HFFc6 (cell line): ENCODE measurements at places on chromosomes 2 and 18.
A peak's percentile ranks its signal among the peaks of the same experiment; 100 is the strongest.

GRCh38 chr2:202127687-202128331 is 54.8 kb downstream of the KIAA2012 start:
- DNase-seq = no peak

DNA sequence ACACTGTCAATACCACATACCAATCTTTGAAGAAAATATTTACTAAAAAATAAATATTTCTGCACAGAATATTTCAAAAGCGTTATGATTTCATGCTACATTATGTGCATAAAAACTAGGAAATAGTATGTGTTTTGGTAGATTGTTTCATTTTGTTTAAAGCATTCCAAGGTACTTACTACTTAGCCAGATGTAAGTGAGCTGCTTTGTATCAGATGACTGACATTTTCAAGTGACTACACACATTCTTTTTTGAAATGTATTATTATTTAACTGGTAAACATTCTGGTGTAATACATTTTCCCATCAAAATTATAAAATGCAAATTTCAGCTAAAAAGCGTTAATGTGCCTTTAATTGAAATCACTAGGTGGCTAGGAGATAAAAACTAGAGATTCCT is 21.5 kb downstream of the GCA start:
- no peak for DNase-seq

GRCh38 chr18:34873986-34874580 is 164.0 kb downstream of the DTNA start:
- DNase-seq = no peak

GRCh38 chr2:230512955-230513748 is 97.2 kb downstream of the SP100 start:
- no peak for DNase-seq

DNA sequence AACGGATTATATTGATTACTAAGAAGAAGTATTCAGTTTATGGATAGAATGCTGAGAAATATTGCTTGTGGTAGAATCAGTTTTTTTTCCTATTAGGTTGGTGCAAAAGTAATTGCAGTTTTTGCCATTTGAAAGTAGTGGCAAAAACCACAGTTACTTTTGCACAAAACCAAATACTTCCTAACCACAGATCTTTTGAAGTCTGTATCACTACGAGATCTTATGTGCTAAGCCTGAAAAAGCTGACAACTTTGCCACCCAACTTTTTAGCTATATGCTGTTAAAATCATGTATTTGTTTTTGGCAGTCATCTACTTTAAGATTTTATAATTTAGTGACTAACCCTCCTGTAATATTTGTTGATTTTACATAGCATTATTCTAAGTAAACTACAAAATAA is 24.6 kb downstream of the DNAJC10 start:
- no peak for DNase-seq

DNA sequence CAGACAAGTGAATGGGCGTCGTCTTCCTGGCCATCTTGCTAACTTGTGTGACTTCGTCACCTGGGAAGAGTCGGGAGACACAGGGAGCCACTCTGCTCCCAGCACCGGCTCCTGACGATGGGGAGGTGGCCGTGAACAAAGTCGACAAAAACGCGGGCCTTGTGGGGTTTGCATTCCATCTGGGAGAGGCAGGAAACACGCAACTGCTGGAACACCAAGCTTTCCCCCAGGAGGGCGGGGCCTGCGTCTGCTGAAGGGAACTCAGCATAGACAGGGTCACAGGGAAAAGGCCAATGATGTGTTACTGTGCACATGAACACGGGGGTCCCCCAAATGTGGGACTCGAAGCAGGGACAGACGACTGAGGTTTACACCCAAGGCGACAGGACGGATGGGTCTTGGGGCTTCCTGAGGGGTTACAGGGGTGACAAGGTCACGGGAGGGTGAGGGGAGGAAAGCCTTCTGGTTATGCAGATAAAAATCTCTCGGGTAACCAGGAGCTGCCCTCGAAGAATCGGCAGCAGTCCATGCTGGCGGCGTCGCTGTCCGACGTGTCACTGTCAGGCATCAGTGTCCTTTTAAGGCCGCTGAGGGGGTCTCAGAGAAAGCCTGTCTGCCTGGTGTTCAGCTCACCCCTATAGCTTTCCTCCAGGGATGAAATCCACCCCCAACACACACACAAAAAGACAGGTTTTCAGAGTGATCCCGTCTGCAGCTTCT is 28.2 kb upstream of the PRLH start:
- DNase-seq = no peak

- no peak for DNase-seq
Measured at GRCh38 chr2:45777996-45778719, 126.7 kb downstream of the PRKCE start.

- no peak for DNase-seq
Measured at GRCh38 chr2:144642131-144642530, 122.2 kb upstream of the ZEB2 start.

GRCh38 chr2:192053921-192054320 is 140.8 kb downstream of the TMEFF2 start:
- no peak for DNase-seq

DNA sequence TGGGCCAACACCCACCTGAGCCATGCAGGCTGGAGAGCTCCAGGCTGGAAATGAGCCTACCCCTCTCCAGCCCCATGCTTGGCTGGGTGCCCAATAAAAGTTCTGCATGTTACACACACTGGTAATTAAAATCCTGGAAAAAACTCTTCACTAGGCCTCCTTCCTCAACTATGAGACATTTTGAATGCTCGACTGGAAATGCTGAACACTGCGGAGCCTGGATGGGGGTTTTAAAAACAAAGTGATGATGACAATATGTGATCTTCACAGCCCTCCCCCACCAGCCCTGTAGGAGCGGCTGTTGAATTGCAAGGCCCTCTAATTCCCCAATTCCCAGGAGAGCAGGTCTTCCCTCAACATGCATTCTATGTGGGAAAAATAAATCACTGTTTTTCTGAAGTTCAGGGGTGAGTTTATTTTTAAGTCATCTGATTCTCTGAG is 179.2 kb downstream of the TTC32 start:
- DNase-seq = no peak

- no peak for DNase-seq
Measured at GRCh38 chr2:143296089-143296488, 166.9 kb downstream of the ARHGAP15 start.

DNA sequence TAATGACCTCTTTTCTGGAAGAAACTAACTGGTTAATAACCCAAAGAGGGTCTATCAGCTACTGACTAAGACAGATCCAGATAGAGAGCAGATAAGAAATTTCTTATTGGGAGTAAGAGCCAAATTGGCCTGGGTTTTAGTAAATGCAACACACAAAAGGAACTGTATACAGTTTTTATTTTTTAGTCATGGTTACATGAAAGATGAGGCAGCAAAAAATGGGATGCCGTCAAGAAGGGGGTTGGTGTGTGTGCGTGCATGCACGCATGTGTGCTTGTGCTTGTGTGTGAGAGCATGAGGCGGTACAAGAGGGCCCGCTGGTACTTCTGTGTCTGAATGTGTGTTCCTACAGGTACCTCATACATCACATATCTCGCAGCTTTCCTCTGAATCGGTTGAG is 466.2 kb upstream of the HNRNPA3 start:
- DNase-seq = no peak

GRCh38 chr18:55106906-55107305 is 147.6 kb upstream of the CCDC68 start:
- no peak for DNase-seq

GRCh38 chr2:235523021-235523420 is 29.2 kb downstream of the AGAP1 start:
- no peak for DNase-seq

DNA sequence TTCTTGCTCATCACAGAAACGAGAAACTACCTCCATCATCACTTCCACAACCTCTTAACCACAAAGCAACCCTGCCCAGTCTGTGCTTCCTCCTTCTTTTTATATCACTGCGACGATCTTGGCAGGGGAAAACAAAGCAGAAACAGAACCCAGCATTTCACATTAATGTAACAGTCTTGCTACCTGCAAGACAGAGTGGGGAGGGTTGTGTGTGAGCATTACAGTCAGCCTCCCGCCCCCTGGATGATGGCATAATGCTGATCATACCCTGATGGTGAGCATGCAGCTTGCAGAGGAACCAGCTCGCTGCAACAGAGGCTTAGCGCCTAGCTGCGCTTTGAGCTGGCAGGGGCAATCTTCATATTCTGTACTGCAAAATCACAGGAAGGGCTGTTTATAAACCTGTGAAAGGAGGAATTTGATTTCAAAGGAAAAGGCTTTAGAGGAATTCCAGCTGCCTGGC is 376.1 kb downstream of the IRS1 start:
- DNase-seq = no peak

GRCh38 chr2:45862843-45863242 is 211.4 kb downstream of the PRKCE start:
- DNase-seq = no peak

DNA sequence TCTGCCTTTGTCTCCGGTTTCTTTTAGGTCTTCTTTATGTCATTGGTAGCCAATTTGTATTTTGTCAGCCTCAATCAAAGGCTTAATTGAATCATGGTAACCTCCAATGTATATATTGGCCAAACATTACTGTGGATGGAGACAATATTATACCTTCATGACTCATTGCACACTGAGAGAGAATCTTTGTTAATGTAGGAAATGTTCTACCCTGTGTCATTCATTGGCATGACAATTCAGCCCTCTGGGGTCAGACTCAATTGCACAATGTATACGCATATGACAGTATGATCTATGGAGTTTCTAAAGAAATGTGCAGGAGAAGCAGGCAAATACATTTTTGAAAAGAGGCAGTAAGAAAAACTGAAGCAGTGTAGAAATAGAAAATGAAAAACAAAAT is 162.6 kb downstream of the PDE11A start:
- DNase-seq = no peak

DNA sequence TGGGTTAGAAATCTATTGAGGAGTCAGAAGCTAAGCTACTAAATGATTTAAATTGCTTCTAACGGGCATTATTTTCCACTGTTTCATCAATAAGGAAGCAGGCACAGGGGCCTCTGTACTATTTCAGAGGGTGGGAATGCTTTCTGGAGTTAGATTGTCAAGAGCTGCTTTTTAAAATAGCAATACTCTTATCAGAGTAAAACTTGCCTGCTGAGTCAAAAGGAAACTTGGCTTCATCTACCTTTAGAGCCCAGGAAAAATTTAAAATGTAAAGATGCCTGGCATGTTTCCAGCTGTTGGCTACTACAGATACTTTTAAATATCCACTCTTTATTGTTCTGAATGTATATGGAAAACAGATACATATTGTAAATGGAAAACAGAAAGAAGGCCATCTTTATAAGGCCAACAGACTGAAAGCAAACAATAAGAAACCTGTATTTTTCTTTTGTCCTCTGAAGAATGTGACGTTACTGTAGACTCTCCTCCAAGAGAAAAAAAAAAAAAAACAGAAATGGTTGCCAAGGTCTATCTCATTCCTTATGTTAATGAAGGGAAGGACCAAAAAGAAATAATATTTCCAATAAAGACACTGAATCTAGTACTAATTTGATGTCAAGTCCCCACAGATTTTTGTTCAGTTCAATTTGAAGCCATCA is 79.1 kb downstream of the FIGN start:
- no peak for DNase-seq

DNA sequence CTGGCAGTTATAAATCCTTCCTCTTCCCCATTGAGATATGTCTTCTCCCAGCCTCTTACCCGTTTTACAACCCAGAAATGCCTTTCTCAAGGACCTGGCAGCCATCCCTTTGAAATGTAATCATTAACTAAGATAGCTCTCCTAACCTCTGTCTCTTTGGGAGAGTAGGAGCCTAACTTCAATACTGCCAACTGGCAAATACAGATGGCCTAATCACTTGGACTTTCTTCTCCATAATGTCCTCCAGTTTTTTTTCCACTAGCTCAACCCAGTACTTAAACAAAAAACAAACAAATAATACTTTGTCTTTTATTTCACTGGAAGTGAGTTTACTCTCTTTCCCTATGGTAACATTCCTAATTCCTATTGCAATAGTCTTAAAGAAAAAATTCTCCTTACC is 1391.1 kb downstream of the SUCLG1 start:
- DNase-seq = no peak

DNA sequence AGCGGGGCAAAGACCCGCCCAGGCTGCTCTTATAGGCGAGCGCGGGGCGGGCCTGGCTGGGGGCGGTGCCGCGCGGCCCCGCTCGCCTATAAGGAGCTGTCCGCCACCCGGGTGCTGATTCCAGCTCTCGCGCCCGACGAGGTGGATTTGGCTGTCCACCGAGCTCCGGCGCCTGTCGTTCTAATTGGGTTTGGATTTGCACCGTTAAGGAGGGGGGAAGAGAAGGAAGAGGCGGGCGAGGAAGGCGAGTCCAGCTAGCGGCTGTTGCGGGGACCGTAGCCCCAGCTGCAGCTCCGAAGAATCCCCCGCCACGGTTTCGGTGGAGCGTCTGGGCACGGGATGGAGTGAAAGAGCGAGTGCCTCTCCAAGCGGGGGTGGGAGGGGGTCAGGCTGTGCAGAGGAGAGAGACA is at the start of gene CNTNAP5:
TSS of gene CNTNAP5 (plus strand) at position 117 of the 410 bp plus-strand sequence. CDS start 364 bp downstream, outside the sequence.
- DNase-seq = no peak

DNA sequence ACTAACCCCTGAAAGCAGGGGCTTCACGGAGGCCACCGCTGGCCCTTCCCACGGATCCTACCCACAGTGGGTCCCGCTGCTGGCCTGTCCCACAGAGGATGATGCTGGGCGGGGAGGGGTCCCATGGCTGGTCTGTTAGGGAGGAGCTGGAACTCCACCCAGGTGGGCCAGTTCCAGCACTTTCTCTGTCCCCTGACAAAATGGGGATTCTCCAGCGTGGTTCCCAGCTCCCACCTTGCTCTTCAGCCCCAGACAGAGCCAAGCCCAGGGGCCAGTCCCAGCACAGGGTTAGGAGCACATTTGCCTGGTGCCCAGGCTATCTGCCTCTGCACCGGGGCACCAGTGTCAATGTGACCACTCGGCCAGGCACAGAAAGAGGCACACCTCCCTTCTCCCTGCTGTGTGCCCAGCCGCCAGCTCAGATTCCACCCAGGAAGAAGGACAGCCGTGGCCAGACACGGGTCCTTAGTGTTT is 50.0 kb downstream of the ANKMY1 start:
- DNase-seq = no peak

GRCh38 chr2:161703863-161704262 is 79.6 kb downstream of the SLC4A10 start:
- DNase-seq = no peak

DNA sequence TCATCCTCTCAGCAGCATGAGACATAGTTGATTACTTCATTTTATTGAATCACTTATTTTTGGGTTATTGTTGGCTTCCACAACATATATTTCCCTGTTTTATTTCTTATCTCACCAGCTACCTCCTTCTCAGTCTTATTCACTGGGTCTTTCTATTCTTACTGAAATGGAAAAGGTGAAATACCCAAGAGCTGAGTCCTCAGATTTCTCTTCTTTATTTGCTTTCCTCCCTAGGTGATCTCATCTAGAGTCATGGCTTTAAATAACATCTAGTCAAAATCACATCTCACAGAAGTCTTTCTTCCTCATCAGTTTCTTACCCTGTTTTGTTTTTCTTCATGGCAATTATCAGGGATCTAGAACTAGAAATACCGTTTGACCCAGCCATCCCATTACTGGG is 105.0 kb upstream of the RBBP8 start:
- DNase-seq = peak; percentile 59
